ENCODE measurements at places on chromosomes 5 and 9.

- no peak for DNase-seq
Measured at GRCh38 chr9:34279411-34279810, 49.7 kb downstream of the KIF24 start.

- no peak for DNase-seq
Measured at GRCh38 chr9:130681769-130682420, 11.7 kb upstream of the EXOSC2 start.

- DNase-seq, result no peak
Measured at GRCh38 chr9:36320466-36320865, 62.2 kb upstream of the GNE start.

DNA sequence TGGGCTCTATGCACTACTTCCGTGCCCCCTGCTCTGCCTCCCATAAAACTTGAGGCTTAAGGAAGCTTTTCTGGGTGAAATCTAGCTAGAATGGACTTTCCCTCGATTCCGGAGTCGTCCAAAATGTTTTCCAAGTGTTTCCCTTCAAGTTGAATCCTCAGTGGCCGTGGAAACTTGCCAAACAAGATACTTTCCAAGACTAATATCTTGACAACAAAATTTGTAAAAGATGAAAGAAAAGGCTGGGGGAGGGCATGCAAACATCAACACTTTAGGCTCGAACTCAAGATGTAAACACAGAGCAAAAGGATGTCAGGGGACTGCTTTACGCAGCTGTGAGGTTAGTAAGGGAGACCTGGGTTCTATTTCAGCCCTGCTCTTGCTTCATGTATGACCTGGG lies 482.8 kb upstream of the KLF4 start:
- no peak for DNase-seq

GRCh38 chr5:51381761-51382474 lies 1.3 kb upstream of the ISL1 start:
- no peak for DNase-seq

DNA sequence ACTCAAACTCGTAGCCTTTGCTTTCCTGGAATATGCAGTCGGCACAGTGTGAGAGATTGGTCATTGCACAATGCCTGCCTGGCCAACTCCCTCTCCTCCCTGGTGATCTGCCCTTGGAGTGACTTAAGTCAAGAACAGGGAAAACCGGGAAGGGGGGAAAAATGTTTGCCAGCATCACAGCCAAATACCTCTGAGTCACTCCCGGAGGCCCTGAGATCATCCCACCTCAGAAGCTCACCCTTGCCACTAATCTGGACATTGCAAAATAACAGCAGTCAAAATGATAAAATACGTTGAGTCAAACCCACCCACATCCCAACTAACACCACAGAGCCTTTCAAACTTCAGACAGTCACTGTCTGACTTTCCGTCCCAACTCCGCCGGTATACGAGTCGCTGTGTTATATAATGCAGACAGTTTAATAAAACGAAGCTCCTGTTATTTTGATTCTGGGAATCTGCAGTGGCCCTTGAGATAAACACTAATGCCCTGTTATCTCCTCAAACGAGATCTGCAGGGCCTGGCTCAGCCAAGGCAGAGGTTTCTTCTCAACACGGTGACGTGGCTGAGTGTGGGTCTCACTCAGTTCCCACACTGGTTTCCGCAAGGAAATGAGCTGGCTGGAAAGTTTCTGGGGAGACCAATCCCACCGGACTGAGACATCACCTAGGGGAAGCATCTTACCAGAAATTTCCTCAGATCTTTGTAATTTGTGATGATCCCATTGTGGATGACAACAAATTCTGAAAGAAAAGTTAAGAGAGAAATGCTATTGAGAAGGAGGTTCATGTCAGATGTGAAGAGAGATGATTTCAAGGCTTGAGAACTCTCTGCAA lies 22.1 kb downstream of the GFPT2 start:
- DNase-seq, result no peak

DNA sequence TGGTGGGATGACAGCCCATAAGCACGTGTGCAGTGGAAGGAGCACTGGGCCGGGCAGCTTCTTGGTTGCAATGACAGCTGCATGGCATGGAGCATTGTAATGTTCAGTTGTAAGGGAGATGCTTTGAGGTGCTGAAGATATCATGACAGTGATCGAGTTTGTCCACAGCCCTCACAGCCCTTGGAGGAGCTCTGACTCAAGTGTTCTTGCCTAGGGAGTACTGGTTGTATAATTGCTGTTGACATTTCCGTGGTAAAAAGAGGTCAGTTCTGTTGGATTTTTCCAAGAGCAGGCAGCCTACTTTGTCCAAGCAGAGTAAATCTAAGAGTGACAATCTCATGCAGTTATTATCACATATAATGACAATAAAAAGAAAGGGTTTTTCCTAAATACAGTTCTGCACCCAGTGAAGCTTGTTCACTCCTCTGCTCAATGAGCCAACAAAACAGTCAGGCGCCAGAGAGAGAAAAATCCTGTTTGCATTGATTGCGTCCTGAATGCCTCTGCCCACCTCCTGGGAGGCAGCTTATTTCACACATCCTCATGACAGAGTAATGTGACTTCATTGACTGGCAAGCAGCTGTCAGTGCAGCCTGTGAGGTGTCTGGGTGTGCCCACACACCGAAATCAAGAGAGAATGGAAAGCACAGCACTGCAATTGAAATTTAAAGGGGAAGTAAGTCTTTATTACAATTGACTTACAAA lies 248.0 kb downstream of the NTRK2 start:
- no peak for DNase-seq

DNA sequence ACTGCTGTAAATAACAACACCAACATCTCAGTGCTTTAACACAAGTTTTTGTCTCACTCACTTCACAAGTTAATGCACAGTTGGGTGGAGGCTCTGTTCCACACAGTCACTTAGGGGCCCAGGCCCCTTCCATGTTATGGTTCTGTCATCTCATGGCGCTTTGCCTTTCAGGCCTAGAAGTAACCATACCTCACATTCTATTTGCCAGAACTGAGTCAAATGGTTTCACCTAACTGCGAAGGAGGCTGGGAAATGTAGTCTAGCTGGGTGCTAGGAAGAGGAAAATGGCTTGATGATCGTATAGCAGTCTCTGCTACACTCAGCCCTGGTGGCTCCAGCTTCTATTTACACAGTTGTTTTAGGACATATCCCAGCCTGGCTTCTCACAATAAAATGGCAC lies 23.1 kb upstream of the MVB12B start:
- DNase-seq, result no peak

GRCh38 chr5:170861667-170861916 lies 226 bp upstream of the RANBP17 start:
- no peak for DNase-seq

GRCh38 chr5:89213573-89213972 lies 330.6 kb upstream of the MEF2C start:
- DNase-seq, result no peak

DNA sequence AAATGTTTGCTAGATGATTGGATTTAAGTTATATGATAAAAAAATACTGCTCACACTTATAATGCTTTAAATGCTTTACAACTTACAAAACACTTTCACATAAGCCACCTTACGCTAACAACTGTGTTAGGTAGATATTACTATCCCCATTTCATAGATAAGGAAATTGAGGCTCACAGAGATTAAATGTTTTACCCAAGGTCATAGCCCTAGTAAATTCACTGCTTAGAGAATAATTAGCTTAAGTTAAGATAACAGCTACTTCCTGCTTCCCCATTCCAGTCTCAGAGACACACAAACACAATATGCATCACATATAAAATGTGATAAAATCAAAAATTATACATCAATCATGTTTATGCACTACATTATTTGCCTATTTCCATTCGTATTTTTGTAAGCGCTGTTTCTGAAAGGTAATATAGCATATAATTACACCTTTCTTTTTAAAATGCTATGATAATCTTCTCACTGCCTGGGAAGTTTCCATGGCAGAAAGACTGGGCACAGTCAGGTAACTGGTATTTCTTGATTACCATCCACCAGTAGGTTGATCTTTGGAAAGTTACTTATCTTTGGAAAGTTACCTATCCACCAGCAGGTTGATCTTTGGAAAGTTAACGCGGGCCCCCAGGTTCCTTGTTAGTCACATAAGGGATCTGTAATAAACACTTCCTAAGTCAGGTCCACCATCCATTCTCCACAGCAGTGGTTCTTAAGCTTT lies 101.1 kb downstream of the NFIB start:
- no peak for DNase-seq

- no peak for DNase-seq
Measured at GRCh38 chr5:68303754-68304420, 88.3 kb downstream of the PIK3R1 start.

DNA sequence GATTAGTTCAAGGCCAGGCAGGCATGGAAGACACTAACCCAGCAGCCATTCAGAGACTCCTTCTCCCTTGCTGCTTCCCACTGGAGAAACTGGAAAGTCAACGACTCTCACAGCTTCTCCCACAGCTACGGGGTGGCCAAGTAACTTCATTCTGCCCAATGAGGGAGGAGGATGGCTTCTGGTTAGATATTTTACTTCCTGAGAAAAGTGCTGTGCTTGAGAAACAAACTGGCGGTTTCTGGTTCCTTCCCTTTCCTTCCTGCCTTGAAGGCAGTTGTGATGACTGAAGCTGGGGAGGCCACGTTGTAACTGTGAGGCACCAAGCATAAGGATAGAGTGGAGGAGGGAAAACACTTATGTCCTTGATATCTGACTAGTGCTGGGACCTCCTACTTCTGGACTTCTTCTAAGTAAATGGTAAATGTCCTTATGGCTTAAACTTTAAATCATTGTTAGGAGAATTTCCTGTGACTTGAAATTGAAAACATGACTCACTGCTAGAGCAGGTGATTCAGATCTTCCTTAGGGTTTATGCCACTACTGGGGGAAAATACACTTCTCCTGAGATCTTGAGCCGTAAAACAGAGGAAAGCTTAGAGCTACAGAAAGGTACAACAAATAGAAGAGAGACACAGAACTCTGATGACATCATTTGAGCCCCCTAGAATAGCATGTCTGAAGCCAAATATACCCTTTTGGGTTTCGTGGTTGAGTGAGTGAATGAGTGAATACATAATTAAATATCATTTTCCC lies 3.1 kb upstream of the GNPDA1 start:
- DNase-seq, result no peak

DNA sequence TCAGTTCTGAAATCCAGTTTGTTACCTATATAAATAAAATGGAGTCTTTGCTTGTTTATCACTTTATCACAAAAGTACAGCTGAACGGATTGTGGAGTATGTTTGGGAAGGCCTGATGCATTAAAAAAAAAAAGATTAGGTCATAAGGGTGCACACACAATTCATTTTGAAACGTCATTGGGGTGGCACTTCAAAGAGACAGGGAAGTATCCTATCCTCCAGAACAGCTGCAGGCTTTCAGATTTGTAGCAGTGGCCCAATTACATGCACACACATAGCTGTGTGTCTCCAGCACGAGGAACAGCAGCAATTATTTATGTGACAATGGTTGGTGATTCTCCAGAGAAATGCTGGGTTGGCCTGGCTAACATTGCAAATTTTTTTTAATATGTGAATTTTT lies 46.8 kb upstream of the FER start:
- DNase-seq, result no peak

DNA sequence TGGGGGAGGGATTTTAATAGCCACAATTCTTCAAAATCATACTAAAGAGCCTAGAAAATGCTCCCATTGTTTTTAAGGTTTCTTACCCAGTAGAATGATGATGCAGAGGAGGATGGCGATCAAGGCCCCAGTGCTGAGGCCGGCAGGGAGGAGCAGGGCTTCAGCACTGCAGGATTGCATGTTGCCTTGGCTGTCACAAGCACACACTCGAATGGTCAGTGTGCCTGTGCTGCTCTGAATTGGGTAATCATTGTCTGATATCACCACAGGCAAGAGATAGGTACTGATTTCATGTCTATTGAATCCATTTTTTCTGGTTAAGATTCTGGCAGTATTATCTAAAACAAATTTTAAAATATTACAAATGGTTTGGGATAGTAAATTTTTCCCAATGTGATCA lies 153.3 kb downstream of the CDH10 start:
- DNase-seq, result no peak

- no peak for DNase-seq
Measured at GRCh38 chr9:121222524-121223171, 21.0 kb upstream of the RAB14 start.

- DNase-seq, result no peak
Measured at GRCh38 chr9:4803670-4804530, 11.2 kb downstream of the RCL1 start.

GRCh38 chr9:105132606-105133005 lies 111.8 kb upstream of the SLC44A1 start:
- no peak for DNase-seq

- no peak for DNase-seq
Measured at GRCh38 chr5:137491121-137491520, 8.0 kb downstream of the SPOCK1 start.

All from T-helper 9 cell (primary cell).